ENCODE measurements at places on chromosomes 3 and 15. TPM values are rescaled to one million over a fixed set of nuclear protein-coding genes. Genes with fewer than 3 reads are reported as not detected.

The IL17RB gene
- 1.6 TPM for total RNA-seq

- no peak for DNase-seq
Observed at GRCh38 chr15:57259568-57260040, 116.7 kb upstream of the CGNL1 start.

DNA sequence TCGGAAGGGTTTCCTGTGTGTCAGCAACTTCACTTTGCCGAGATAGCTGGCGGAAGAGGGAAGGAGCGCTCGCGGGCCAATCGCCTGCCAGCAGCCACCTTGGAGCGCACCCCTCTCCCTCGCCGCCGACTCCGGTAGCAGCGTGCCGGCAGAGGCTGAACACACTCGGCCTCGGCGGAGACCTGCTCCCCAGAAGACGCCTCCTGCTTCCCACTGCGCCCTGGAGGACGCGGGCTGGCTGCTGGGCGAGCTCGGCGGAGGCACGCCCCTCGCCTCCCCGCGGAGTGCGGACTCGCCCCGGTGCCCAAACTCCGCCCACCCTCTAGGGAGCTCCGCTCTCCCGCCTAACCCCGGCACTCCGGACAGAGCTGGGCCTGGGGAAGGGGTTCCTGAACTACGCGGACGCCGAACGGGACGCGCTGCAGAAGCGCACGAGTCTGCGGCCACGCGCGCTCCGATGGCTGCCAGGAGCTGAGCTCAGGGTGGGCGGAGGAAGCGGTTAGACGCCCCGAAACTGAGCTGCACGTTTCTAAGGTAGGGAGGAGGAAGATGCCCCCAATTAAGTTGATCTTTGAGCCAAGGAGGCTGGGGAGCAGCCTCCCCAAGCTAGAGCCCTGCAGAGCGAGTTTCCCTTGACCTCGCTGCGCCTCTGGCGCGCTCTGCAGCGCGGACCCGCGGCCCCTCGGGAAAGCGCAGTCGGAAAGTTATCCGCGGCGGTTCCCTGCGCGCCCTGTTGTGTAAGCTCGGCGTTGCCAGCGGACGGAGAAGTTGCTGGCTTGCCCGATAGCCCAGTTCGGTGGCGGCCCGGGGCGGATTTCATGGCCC, at the start of gene P2RY1:
TSS of gene P2RY1 (plus strand) at position 356 of the 825 bp plus-strand sequence. CDS start 652 bp downstream, outside the sequence.
- peak; percentile 55 for DNase-seq

GRCh38 chr3:141452045-141452444, 34.8 kb upstream of the RASA2 start:
- DNase-seq = no peak

DNA sequence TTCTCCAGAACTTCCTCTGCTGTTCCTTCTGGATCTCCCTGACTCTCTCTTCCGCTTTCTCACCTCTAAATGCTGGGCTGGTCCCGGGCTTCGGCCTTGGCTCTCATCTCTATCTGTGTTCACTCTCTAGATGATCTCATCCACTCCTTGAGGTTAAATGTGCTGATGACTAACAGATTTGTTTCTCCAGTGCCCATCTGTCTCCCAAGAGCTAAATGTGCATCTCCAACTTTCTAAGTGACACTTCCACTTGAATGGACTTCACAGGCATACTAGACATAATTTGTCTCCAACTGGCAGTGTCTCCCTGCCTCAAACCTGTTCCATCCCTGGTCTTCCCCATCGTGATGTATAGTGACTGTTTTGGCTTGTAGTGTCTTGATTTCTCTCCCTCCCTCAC, 95.3 kb downstream of the ITPR1 start:
- DNase-seq = no peak

- no peak for DNase-seq
Observed at GRCh38 chr3:94226078-94226477, 163.2 kb downstream of the NSUN3 start.

The QARS1 gene
- 179 TPM for total RNA-seq

DNA sequence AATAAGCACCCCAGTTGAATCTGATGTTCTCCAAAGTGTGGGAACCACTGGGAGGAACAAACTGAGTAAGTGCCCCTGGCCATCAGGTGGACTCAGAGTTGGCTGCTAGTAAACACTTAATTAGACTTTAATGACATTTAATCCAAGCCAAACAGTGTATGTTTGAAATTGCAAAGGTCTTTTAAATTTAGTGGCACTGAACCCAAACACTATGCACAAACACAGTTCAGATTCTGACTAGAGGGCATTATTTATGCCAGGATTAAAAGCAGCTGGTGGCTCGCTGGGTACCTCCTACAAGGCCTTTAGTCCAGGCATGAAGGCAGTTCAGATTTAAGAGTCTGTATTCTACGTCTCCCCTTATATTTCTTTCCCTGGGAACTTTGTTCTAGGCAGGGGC, 264.8 kb downstream of the CLSTN2 start:
- DNase-seq = no peak

GRCh38 chr3:123076496-123077418, 9.9 kb downstream of the PDIA5 start:
- no peak for DNase-seq

The KLHL6 gene
- total RNA-seq = 0.41 TPM

GRCh38 chr3:72728329-72728889, 119.8 kb downstream of the SHQ1 start:
- DNase-seq = no peak

- no peak for DNase-seq
Observed at GRCh38 chr15:87733541-87733941, 523.0 kb downstream of the NTRK3 start.

The ISLR gene
- total RNA-seq = 12.6 TPM

DNA sequence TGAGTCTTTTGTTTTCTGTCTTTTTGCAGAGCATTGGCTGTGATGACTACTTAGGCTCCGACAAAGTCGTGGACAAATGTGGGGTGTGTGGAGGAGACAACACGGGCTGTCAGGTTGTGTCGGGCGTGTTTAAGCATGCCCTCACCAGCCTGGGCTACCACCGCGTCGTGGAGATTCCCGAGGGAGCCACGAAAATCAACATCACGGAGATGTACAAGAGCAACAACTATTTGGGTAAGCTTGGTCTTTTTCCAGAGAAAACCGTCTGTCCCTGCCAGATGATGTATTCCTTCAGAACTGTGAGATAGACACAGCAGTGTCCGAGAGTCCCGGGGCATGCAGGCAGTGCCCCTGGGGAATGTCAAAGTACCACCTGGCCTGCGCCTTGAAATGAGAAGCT, 149.9 kb upstream of the NR2E3 start:
- no peak for DNase-seq

The PBRM1 gene
- 181 TPM for total RNA-seq

The FSIP1 gene
- total RNA-seq = 17.5 TPM

GRCh38 chr15:34318277-34319079, 19.1 kb downstream of the SLC12A6 start:
- DNase-seq = no peak

GRCh38 chr3:195774917-195775316, 36.8 kb downstream of the MUC4 start:
- DNase-seq = no peak

DNA sequence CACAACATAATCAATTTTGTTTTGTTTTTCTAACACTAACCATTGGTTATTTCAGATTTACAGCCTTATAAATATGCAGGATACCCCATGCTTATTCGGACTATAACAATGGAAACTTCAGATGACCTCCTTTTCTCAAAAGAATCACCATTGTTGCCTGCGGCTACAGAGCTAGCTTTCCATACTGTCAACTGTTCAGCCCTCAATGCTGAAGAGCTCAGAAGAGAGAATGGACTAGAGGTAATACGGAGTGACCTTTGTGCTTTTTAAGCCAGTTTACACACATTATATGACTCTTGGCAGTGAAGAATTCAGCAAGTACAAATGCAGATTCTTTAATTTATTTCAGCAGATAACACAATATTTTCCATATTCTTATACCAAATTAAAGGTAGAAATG, 81.8 kb downstream of the DNAJC13 start:
- DNase-seq = no peak

- DNase-seq = no peak
Observed at GRCh38 chr3:186821429-186822387, 15.4 kb upstream of the RFC4 start.

GRCh38 chr15:58561321-58561720, 129.5 kb downstream of the LIPC start:
- DNase-seq = no peak

- no peak for DNase-seq
Observed at GRCh38 chr3:177802151-177802900, 605.0 kb upstream of the TBL1XR1 start.

The SIDT1 gene
- 8.2 TPM for total RNA-seq

- no peak for DNase-seq
Observed at GRCh38 chr15:78732634-78733033, 78.6 kb downstream of the ADAMTS7 start.

The FGF7 gene
- 0.41 TPM for total RNA-seq

The SPTSSB gene
- 3.3 TPM for total RNA-seq

- DNase-seq = no peak
Observed at GRCh38 chr15:41955807-41956525, 16.4 kb downstream of the EHD4 start.

DNA sequence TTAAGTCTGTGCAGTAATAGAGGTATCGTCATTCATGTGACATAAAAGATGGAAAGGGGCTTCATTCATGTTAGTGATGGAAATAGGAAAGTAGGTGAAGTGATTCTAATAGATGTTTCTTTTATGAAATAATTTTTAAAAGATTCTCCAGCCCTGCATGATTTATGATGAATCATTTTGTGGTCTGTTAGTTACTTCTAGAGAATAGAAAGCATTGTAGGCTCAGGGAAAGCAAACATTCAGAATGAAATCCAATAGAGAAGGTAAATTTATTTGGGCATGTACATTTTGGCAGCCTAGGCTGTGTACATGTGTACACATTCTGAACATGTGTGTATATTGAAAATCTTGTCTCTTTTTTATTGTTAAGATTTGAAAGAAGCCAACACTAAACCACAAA, 23.1 kb downstream of the PPARG start:
- no peak for DNase-seq

The KBTBD13 gene
- total RNA-seq = not detected

GRCh38 chr15:70766597-70766996, 3.2 kb upstream of the UACA start:
- no peak for DNase-seq

GRCh38 chr3:43244694-43245093, 41.6 kb upstream of the SNRK start:
- no peak for DNase-seq

- DNase-seq = no peak
Observed at GRCh38 chr3:147989344-147989743, 580.2 kb downstream of the ZIC1 start.

DNA sequence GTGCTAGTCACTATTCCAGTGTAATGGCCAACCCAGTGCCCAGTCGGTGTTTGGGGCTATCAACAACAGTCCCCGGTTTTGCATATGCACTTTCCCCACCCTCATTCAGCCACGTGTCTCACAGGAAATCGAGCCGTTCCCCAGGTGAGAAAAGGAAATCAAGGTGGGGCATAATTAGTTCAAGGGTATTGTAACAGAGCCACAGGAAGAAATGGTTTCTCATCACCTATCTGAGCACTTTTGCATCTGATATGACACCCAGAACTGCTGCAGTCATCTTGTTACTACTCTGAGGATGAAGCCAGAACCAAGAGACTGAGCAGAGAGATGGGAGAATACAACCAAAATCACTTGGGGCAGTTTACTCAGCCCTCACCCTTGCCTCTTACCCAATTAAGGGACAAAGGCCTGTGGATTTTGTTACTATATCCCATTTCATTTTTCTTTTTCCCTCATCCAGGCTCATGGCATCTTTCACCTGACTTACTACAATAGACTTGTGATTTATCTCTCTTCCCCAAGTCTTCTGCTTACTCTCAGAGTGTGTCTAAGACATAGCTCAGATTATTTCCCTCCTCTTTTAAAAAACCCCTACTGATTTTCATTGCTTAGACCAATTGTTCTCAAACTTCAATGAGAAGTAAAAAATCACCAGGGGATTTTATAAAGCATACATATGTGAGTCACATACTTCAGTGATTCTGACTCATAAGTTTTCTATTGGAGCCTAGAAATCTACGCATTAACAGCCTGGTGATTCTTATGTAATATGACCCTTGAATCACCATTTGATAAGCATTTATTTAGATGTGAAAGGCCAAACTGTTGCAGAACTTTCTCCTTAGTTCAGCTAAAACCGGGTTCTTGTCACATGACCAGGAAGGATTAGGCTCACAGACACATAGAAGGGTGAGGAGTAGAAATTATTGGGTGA, 40.5 kb downstream of the TRAT1 start:
- DNase-seq = no peak

GRCh38 chr3:126569390-126569975, 10.8 kb upstream of the C3orf22 start:
- DNase-seq = no peak

GRCh38 chr3:130014526-130014925, 40.0 kb downstream of the TRH start:
- no peak for DNase-seq

DNA sequence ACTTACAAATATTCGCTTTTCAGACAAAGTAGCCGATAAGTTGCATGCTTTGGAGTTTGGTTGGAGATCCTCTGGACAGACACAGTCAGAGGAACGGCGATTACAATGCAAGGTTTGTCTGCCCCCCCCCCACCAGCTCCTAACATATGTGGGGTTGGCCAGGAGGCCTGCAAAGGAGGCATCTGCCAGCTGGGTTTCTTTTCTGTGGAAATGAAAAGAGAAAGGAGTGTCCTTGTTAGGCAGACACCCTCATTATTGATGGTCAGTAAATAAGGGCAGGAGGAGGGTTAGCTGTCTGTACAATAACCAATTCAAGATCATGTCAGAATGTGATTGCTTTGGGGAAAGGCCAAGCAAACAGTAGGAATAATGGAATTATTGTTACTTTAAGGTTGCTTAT, 49.1 kb downstream of the TLNRD1 start:
- DNase-seq = peak; percentile 5

All from frontal cortex (tissue), 4 donors.